ENCODE measurements at places on chromosomes 2 and 18. TPM values are rescaled to one million over a fixed set of nuclear protein-coding genes. Genes with fewer than 3 reads are reported as not detected.

SAG gene
- not detected for total RNA-seq

STON1 gene
- total RNA-seq = 25.0 TPM

DNA sequence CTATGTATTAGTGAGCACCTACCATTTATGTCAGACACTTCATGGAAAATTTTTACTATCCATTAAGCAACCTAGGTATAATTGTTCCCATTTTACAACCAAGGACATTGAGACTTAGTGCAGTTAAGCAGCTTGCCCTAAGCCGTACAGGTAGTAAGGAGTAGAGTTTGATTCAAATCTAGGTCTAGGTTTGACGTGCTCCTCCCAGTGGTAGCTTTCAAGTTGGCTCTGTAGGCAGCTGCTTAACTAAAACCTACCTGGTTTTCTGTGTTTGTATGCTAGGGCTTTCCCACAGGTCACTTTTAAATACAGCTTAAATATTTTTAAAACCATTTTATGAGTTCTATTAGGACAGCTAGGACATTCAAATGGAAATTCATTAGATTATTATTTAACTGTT is 69.7 kb downstream of the NUP35 start:
- no peak for DNase-seq

GRCh38 chr2:197209246-197209645 is 101.3 kb downstream of the ANKRD44 start:
- DNase-seq = no peak

DNA sequence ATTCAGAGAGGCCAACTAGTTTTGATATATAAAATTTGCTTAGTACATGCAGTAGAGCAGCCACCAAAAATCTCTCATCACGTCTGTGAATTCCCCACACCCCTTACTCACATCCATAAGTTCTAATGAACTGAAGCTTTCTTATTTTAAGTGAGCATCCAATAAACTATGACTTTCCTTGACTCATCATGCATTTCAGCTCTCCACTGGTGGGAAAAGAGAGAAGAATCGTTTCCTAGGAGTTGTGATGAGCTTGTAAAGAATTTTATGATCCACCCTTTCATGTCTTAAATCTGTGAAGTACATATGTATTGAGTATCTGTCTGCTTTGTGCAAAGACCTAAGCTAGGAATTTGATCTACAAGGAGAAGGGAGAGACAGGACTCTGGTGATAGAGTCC is 428.6 kb downstream of the SETBP1 start:
- DNase-seq = no peak
